ENCODE measurements at places on chromosomes 2 and 18. TPM values are rescaled to one million over a fixed set of nuclear protein-coding genes. Genes with fewer than 3 reads are reported as not detected.

- ATAC-seq, result peak; percentile 47
Measured at GRCh38 chr2:74576863-74577229, 22.3 kb downstream of the DOK1 start.

DNA sequence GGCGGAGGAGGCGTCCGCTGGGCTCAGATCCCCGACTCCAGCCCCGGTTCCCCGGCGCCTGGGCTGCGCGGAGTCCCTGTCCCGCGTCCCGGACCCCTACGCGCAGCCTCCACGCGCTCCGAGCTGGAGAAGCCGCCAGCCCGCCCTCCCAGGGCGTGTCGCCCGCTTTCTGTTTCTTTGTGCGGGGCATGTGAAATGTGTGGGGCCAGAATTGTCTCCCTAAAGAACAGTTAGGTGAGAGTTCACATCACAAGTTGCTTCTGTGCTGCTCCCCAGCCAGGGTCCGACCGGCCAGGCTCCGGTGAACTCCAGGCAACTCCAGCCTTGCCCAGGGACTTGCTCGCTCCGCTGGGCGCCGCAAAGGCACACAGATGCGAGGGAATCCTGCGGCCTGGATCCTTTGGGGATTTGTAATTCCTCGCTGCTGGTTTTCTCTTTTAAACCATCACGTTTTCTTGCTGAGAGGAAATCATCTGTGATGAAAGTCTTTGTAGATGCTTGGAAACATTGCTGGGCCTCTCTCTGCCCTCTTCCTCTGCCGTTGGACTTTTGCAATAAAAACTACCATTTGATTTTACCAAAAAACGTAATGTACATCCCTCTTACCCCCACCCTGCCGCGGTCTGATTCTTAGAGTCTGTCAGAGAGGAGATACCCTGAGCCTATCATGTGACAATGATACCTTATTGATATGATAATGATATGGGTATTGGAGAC lies 631 bp downstream of the GYPC start:
- peak; percentile 27 for ATAC-seq

DNA sequence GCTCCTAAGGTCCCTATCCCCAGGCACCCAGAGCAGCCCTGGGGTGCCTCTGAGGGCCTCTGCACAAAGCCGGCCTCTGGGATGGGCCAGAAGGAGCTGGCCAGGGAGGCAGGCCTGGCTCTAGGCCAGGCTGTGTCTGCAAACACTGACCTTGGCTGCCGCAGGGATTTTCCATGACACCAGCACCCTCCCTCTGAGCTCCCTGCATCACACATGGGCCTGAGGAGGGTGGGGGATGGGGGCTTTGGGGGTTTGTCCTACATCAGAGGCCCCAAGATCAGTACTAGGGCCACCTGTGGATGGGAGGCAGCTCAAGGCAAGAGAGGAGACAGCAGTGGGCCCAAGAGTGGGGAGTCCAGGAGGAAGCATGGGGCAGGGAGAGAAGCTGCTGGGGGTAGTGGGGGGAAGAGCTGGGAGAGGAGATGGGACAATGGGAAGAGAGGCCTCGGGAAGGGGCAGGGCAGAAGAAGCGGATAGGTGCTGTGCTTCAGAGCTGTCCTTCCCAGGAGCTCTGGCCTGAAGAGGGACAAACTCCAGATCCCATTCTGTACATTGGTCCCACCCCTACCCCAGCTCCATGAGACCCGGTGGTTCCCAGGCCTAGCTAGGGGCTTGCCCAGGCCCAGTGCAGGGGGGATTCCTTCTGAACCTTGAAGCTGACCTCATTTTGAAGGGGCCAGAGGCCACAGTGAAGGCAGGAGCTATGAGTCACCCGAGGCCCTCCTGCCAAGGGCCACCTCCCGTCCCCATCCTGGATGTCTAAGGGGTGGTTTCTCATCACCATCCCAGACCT lies 28.0 kb downstream of the KCNK3 start:
- peak; percentile 37 for ATAC-seq

- no peak for ATAC-seq
Measured at GRCh38 chr18:9539938-9540337, 64.6 kb downstream of the RALBP1 start.

GRCh38 chr2:204321910-204322751 lies 223.1 kb upstream of the PARD3B start:
- peak; percentile 77 for ATAC-seq

DNA sequence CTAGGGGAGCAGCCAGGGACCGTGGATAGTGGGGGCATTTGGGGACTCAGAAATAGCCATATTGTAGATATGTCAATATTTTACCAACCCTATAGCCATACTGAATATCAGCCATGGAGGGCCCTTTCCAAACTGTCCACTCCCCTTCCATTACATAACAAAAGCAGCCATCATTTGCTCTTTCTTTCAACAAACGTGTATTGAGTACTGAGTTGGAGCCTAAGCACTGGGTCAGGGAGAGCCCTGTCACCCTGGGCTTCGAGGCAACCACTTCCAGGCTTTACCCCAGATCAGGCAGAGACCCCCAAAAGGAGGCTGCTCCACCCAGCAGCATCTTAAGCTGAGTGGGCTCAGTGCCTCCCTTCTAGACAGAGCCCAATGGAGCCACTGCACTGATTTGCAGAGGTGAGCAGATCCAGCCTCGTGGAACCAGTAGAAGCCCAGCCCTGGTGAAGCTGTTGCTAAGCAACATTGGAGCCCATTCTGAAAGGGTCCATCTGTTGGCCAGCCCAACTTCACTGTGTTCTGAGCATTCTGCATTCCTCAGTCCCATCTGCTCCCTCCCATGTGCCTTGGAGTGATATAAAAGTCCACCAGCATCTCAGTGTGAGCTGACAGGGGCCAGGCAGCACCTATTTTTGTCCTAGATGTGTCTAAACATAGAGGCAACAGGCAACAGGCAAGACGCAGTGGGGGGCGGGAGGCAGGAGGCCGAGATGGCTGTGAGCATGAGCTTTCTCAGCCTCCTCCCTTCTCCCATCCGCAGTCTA lies 112.1 kb downstream of the PLB1 start:
- no peak for ATAC-seq

- no peak for ATAC-seq
Measured at GRCh38 chr18:10416065-10416464, 38.4 kb upstream of the APCDD1 start.

GRCh38 chr2:96505231-96505889 lies at the start of gene NEURL3:
Gene NEURL3 (minus strand): TSS chr2:96505357. CDS start chr2:96505286, 71 bp downstream.
- ATAC-seq, result no peak

Gene ATP8B1
- total RNA-seq, result 37.7 TPM

Measured in esophagus mucosa (tissue), 1 donor.